ENCODE measurements at places on chromosomes 5 and 9. TPM values are rescaled to one million over a fixed set of nuclear protein-coding genes. Genes with fewer than 3 reads are reported as not detected.

DNA sequence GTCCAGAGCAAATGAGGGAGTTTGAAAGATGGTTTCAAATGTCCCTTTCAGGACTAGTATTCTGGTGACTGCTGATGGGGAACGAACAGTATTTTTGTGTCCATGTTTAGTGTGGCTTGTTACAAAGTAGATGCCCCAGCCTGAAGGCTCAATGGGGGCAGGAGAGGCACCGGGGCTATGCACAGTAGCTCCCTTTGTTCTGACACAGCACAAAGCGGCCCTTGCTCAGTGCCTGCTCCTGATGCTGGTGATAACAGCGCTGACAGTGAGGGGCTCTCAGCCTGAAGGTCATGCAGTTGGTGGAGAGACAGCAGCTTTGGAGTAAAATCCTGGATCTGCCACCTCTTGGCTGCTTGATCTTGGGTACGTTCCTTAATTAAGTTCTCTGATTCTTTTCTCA, 188.9 kb downstream of the SLIT3 start:
- ATAC-seq: no peak

DNA sequence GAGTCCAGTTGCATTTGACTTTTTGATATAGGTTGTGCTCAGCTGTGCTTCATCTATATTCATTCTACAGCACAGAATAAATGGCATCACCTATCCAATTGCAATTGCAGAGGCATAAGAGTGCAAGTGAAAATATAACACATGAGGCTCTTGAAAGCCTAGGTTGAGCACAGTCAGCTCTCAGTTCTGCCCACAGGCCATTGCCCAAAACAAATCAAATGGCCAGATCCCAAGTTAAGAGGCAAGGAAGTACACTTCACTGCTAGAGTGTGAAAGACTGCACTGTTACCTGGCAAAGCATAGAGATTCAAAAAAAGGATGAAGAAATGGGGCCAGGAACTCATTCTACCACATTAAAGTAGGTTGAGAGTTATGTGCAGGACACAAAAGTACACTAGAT, 305.5 kb upstream of the SEMA6A start:
- no peak for ATAC-seq

DNA sequence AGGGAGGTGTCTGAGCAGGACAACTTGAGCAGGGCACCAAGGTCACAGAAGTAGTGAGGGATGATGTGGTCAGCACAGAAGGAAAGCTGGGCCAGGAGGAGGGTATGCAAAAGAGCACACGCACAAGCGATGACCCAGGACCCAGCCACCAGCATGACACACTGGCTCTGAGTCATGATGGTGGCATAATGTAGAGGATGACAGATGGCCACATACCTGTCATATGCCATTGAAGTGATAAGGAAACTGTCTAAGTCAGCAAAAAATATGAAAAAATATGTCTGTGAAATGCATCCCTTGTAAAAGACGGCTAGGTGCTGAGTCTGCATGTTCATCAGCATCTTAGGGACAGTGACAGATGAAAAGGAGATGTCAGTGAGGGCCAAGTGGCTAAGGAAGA, 380 bp downstream of the OR1J1 start:
- ATAC-seq: no peak

DNA sequence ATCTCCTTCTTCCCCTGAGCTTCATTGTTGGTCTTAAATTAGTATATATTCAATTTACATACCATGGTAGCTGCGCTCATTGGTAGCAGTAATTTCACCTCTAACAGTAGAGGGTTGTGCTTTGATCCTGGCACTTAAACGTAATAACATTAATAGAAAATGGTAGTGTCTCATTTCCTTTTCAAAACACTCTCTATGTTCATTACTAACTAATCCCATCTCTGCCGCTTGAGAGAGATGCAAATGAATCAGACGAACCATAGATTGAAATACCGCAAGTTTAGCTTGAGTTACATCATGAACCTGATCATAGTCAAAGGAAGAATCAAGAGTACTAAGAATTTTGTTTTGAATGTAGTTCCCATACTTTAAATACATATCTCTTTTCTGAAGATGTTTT, 2.2 kb downstream of the THBS4 start:
- ATAC-seq: no peak

GRCh38 chr9:79694676-79695400, 123.1 kb downstream of the TLE4 start:
- no peak for ATAC-seq

DNA sequence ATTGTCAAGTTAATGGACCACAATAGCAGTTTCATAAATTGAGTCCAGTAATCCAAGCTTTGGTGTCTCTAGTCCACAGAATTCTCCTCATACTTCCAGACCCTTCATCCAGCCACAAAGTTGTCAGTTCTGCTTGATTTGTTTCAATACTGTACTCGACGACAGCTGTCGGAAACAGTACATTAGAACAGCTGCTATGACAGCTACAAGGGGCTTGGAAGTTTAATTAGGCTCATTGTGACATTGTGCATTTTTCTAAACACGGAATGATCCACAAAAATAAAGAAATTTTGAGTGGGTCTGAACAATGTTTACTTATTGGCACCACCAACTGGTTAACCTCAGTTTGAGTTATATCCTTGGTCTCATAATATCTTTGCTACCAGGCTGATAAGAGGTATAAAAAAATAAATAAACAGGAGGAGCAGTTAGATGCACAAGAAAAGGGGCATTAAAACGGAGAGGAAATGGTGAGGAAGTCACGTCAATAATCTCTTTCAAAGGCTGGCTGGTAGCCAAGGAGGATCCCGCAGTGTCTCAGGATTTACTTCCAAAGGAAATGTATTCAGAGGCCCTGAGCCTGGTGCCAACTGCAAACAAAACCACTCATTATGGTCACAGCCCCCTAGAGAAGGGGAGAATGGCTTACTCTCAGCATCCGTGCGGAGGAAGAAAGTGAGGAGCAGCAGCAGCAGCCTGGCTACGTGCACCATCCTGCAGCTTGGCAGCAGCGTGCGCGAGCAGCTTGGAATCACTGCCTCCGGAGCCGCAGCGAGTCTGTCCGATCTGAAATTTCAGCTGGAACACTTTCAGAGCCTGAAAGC, 933.8 kb upstream of the DMAC1 start:
- ATAC-seq: peak; percentile 41

GRCh38 chr5:53327811-53328334, 152.6 kb upstream of the FST start:
- ATAC-seq: no peak

DNA sequence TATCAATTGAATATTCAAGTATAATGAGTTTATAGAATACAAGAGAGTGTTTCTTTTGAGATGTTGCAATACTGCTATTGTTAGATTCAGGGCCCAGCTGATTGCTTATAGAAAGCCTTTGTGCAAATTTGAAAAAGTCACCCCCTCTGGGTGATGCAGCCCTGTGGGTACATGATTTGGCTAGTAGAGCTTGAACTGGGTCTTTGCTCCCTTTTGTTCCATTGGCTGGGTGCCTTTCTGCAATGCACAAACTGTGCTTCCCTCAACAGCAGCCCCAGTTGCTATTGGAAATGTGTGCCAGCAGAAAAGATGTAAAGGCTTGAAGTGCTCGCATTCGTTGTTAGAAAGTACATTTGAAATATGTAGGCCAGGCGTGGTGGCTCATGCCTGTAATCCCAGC, 61.8 kb upstream of the CEMIP2 start:
- ATAC-seq: no peak

DNA sequence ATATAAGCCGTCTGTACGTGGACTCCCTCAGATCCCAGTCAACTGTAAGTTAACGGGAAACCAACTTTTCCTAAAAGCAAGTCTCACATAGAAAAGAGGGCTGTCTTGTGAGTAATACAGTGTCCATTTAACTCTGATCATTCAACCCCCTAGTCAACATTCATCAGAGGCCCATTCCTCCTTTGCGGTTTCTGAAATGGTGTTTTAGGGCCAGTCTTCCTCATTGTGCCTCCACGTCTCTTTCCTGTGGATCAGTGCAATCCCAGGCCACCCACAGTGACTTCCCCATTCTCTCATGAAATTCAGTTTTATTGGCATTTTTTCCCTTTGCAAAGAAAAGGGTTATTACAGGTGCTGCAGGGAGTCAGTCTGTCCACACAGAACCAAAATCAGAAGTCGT, 261.8 kb downstream of the NR3C1 start:
- no peak for ATAC-seq

- peak; percentile 27 for ATAC-seq
Measured at GRCh38 chr9:38074441-38074961, 5.5 kb upstream of the SHB start.

GRCh38 chr9:128910906-128911305, 9.9 kb upstream of the PHYHD1 start:
- no peak for ATAC-seq

DNA sequence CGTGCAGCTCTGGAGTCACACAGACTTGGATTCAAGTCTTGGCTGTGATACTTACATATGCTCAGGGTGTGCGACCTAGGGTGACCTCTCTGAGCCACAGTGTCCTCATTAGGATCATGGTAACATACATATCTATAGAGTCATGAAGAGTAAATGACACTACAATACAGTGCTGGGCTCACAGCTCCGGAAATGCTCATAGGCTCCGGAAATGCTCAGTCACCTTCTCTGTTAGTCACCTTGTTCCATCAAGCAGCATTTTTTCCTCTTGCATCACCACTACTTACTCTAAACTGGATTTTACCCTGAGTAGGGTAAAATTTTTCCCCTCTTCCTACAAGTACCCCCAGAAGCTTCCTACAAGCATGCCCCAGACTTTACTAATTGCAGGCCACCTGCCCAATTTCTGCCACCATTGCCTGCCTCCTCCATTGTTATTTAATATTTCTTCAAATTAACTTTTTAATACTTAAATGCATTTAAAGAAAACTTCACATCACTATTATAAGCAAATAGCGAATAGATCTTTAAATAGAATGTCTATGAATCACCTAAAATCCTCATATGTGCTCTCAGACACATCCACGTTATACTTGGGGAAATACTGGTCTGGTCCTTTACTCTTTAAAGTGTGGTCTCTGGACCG, 147.6 kb upstream of the SPRY4 start:
- peak; percentile 43 for ATAC-seq

- no peak for ATAC-seq
Measured at GRCh38 chr5:22842574-22842973, 10.6 kb downstream of the CDH12 start.

DNA sequence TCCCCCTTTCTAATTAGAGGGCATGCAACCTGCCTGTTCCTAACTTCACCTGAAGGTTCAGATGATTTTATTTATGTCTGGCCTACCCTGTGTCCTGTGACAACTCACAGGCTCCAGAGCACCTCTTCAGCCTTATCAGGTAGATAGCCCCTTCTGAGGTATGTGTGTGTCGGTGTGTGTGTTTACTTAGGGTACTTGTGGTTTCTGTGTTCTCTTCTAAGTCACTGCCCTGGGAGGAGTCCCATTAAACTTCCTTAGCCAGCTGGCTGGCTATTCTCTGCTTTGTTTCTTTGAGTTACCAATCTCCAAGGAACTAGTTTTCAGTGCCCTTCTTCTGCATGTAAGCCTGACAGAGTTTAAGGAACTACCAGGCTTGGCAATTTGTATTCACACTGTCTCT, 74.9 kb downstream of the UNC13B start:
- ATAC-seq: no peak

- ATAC-seq: no peak
Measured at GRCh38 chr5:11588803-11589202, 315.4 kb downstream of the CTNND2 start.

- ATAC-seq: peak; percentile 26
Measured at GRCh38 chr5:1080432-1080831, 31.4 kb downstream of the SLC12A7 start.

DNA sequence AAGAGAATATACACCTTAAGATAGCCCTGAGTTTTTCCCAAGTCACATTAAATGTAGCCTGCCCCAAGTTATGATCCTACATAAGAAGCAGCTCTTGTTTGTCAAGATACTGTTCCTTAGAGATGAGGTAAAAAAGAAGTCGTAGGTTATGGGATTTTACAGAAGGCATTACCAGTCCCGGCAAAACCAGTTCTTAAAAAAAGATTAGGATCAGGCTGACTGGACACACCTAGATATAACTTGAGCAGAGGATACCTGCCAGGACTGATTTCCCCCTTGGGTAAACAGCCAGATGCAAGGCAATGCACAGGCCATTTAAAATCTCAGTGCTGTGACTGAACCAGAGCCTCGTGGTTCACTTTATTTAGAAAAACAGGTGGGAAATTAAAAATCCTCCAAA, 14.1 kb upstream of the SEMA5A start:
- no peak for ATAC-seq

GRCh38 chr5:135995976-135996375, 32.8 kb upstream of the TGFBI start:
- ATAC-seq: no peak

DNA sequence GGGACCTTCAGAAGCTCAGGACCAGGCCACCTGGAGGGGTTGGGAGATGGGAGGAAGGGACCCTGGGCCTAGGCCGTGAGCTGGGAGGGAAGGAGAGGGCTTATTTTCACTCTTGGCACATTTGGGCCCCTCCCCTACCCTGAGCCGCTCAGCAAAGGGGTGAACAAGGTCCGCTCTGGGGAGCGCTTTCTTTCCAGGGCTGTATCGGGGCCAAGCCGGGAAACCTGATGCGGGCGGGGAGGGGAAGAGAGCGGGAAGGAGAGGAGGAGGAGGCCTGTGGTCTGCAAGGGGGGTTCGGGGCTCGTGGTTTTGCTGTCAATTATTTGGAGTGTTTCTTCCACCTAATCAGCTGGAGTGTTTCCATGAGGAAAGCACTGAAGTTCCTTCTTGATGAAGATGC, 62.7 kb upstream of the RXRA start:
- ATAC-seq: no peak

- ATAC-seq: no peak
Measured at GRCh38 chr5:95035891-95036685, 248.8 kb downstream of the MCTP1 start.

- ATAC-seq: no peak
Measured at GRCh38 chr5:110361471-110361870, 365.0 kb downstream of the TMEM232 start.

DNA sequence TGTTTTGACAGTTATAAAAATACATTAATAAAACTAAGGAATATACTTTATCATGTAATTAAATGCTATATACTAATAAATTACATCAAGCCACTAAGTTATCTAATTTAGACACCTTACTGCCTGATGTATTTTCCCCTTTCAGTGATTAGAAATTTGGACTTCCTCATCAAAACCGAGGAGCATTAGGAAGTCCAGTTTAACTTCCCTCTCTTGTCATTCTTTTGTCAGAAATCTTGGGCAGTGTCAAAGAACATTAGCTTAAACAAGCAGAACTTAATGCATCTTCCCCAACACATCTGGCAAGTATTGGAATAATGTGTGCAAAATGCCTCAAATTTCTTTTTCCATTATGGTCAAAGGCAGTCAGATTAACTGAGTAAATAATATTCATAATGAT, 81.6 kb downstream of the PLPP1 start:
- ATAC-seq: no peak

GRCh38 chr9:13956107-13956506, 357.8 kb downstream of the NFIB start:
- ATAC-seq: no peak

The PCDHGA4 gene
- total RNA-seq: 8.0 TPM

The NUTM2G gene
- total RNA-seq: not detected

The ZNF608 gene
- 31.3 TPM for total RNA-seq

The IL6ST gene
- total RNA-seq: 761 TPM

The FOXD4L3 gene
- total RNA-seq: not detected

The NR4A3 gene
- total RNA-seq: 3.0 TPM

The CCNJL gene
- 1.9 TPM for total RNA-seq

All from gastroesophageal sphincter (tissue), 4 donors.